ENCODE measurements at places on chromosomes 11 and 22.

DNA sequence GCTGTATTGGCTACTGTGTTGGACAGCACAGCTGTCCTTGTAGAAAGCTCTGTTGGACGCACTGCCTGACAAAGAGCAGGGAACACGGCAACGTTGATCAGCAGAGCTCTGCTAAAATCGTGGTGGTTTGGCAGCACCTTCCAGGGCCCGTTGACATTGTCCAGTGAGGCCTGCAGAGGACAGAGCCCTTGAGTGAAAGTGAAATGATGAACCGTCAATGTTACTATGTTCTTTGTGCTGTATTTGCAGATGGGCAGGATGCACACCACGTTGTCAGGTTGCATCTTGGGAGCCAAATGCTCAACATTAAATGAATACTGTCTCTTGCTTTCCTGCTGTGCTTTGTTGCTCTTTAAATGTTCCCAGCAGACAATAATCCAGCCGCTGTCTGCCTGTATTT lies 69.7 kb downstream of the NELL1 start:
- no peak for DNase-seq

- peak; percentile 98 for DNase-seq
Measured at GRCh38 chr22:39174498-39175352, 22.2 kb upstream of the CBX7 start.

GRCh38 chr22:46845296-46846149 lies 83.1 kb downstream of the TBC1D22A start:
- DNase-seq: no peak

- no peak for DNase-seq
Measured at GRCh38 chr11:126578021-126578420, 222.5 kb downstream of the ST3GAL4 start.

DNA sequence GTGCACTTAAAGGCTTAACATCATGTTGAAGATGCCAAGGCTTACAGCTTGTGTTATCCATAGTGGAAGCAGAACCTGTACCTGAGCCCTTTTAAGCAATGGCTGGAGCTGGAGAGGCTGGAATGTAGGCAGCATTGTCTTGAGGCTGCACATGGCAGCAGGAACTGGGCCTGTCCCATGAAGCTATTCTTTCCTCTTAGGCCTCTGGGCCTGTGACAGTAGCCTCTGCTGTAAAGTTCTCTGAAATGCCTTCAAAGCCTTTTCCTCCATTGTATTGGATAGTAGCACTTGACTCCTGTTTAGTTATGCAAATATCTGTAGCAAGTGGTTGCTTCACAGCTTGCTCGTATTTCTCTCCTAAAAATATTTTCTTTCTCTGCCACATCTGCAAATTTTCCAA lies 127.4 kb upstream of the ANO5 start:
- DNase-seq: no peak

DNA sequence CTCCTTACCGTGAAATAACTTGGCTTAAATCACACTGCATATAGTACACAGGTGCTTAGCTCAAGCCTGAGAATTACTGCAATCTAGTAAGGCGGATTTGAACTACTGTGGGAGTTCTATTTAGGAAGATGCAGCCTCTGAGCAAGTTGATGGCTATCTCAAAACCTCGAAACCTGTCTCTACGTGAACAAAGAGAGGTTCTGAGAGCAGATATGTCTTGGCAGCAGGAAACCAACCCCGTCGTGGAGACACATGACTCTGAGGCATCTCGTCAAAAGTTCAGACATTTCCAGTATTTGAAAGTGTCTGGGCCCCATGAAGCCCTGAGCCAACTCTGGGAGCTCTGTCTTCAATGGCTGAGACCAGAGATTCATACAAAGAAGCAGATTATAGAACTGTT lies 5.9 kb downstream of the ZNF215 start:
- no peak for DNase-seq

- DNase-seq: peak; percentile 67
Measured at GRCh38 chr22:17773606-17774205, 563 bp downstream of the BID start.

DNA sequence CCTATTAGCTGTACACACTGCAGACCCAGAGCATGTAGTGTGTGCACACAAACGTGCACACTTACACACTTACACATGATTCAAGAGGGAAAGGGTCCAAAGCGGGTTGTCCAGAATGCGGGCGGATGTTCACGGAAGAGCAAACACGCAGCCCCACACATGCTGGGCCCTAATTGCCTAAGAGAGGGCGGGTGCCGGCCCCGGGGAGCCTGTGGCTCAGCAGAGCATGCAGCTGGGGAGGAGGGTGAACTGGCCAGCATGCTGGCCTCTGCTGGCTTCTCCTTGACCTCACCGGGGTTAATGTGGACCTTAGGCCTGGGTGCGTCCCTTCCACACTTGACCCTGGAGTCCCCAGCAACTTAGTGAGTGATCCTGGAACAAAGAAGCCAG lies 816.3 kb downstream of the BRD1 start:
- DNase-seq: no peak

DNA sequence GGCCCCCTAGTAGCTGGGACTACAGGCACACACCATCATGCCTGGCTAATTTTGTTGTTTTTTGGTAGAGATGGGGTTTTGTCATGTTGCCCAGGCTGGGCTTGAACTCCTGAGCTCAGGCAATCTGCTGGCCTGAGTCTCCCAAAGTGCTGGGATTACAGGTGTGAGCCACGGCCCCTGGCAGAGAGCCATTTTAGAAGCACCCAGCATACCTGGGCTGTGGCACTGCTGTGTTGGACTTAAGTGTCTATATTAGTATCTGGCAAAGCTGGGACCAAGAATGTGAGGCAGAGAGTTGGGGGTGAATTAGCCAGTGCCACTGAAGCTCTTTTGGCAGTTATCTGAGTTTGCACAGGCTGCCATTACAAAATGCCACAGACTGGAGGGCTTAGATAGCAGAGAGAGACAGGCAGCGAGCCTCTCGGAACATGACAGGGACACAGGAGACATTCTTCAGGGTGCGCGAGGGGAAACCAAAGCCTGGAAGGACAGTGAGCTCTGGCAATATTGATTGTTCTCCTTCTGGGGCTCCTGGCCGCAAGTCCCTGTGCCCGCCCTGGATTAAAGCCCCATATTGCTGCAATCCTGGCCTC lies 87.7 kb upstream of the ALX4 start:
- DNase-seq: no peak

GRCh38 chr22:25395915-25396314 lies 168.6 kb upstream of the GRK3 start:
- no peak for DNase-seq

DNA sequence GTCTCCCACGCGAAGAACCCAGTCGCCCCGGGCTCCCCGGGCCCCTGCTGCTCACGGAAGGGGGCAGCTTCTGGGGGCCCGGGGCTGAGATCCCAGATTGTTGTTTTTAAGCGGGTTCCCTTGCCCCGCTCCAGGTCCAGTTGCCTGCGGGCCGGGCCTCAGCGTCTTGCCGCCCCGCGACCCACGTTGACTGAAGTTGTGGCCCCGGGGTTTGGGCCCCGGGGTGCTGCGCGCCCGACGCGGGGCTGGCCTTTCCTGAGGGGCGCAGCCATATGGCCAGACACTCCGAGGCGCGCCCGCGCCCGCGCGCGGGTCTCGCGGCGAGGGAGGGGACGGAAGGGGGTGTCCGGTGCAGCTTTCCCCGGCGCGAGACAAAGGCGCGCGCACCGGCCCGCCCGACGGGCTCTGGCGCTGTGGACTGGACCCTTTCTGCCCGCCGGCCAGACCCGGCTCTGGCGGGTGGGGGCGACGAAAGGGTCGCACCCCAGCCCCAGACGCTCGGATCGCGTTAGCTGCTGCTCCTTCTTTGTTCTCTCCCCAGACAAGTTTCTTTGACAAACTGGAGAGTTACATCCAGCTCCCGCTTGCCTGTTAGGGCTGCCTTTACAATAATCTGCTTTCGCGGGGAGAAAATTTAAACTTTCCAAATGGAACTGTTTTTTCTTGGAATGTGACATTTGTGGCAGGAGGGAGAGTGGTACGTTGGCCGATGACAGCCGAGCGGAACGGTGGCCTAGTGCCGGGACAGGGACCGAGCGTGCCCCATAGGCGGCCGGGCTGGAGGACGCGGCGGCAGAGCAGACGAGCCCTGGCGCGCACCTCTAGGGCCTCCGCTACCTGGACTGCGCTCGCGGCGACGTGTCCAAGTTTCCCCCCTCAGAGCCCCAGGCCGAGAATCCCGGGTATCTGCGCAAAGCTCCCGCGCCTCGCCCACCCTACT lies 716 bp downstream of the AMOTL1 start:
- DNase-seq: peak; percentile 62

DNA sequence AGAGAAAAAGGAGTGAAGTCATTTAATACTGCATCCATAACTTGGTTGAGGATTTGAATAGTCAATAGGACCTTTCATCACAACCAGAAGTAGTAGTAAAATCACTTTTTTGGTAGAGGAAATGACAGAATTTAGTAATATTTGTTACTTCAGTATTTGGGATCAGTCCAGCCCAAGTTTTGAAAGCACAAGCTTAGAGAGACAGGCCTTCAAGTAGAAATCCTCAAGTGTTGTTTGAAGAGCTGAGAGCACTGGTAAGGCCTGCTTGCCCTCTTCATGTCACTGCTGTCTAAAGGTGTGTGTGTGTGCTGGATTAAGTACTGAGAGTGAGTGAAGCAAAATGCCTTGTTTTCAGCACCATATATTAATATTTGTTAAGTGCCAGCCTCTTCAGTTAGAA lies 137.3 kb downstream of the WNT11 start:
- no peak for DNase-seq

DNA sequence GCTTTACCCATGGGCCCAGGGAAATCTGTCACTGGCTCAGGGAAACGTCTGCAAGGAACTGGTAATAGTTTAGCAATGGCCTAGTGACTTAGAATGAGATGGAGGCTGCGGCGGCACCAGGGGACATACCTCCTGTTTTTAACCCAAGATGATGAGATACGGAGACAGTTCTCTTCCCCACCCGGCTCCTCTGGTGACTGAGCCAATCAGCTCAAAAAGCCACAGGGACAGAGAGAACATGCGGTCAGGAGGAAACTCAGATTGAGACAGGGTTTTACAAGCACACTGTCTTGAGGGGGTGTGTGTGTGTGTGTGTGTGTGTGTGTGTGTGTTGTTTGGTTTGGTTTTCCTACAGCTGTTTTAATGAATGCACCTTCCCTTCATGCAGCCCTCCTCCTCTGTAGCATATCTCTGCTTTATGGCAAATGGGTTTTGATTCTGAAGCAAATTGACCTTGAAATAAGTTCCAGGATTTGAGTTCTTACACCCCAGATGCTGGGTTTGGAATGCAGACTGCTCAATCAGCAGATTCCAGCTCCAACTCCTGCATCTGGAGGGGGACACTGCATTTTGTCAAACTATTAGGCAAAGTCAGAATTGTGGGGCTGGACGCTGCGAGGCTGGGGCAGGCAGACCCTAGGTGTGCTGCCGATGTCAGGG lies 246.2 kb downstream of the NTM start:
- no peak for DNase-seq

GRCh38 chr22:50047346-50047745 lies 10.8 kb downstream of the TTLL8 start:
- no peak for DNase-seq

GRCh38 chr22:47112994-47113852 lies 350.8 kb downstream of the TBC1D22A start:
- DNase-seq: peak; percentile 30

DNA sequence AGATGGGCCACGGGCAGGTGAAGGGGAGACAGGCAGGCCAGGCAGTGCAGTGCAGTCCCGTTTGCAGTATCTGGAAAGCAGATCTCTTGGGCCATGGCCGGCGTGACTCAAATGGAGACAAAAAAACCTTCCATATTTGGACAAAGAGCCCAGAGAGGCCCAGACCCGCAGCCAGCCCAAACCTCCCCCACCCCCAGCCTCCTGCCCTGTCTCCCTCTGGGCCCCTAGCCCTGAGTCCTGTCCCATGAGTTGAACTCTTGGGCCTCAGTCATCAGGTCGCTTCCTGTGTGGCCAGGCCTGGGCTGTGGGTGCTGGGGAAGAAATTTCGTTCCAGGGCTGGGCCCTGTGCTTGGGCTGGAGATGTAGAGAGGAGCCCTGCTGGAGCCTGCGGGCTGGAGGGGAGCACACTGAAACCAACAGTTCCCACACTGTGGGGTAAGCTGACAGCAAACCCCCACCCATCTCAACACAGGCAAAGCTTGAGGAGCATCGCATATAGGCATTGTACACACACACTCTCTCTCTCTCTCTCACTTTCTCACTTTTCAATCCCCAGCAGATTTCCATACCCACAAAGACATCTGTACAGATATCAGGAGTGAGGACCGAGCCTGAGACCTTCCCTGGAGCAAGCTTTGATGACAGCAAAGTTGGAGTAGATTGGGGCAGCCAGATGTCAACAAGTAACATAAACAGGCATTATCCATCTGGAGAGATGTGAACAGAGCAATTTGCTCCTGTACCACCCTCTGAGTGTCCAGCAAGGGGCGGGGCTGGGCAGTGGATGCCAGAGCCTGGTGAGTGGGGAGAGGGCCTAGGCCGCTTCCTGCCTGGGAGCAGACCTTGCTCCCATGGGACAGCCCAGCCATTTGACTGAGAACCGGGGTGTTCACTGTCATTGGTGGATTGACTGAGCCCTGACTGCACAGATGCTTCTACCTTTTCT lies 17.2 kb downstream of the ARHGEF17 start:
- DNase-seq: peak; percentile 93

DNA sequence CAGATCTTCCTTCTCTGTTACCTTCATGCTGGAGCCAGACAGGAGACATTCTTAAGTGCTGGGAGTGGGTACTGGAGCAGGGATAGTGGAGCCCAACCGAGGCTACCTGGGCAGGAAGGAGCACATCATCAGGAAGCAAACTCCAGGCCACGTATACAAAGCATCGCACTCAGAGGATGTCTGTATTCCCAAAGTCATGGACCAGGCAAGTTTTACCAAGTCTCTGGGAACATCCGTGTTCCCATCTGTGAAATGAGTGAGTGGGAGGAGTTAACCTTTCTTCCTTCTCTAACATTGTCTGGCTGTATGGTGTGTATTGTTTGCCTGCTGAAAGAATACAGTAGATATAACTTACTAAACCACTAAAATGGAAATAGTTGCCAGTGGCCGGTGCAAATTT lies 175.0 kb upstream of the TMEM45B start:
- DNase-seq: no peak

- DNase-seq: no peak
Measured at GRCh38 chr22:40592352-40593113, 44.0 kb downstream of the MRTFA start.

DNA sequence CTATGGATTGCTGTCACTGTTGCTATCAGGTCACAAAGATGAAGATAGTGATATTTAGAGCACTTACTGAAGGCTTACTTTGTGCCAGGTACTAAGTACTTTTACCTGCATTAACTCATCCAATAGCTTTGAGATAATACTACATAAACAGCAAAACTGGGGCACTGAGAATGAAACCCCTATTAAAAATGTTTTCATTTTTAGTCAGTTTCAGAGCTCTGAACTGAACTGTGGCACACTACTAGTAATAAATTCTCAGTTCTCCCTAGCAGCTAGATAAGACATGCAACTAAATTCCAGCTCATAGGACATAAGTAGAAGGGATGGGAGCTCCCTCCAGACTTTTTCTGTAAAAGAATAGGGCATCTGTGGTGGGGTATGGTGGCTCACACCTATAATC lies 24.0 kb downstream of the ARFGAP3 start:
- DNase-seq: no peak

GRCh38 chr11:111637885-111638284 lies 35.6 kb downstream of the SIK2 start:
- DNase-seq: no peak
